Posterior cingulate gyrus (tissue), 11 donors: ENCODE measurements at places on chromosomes 7 and 10.

DNA sequence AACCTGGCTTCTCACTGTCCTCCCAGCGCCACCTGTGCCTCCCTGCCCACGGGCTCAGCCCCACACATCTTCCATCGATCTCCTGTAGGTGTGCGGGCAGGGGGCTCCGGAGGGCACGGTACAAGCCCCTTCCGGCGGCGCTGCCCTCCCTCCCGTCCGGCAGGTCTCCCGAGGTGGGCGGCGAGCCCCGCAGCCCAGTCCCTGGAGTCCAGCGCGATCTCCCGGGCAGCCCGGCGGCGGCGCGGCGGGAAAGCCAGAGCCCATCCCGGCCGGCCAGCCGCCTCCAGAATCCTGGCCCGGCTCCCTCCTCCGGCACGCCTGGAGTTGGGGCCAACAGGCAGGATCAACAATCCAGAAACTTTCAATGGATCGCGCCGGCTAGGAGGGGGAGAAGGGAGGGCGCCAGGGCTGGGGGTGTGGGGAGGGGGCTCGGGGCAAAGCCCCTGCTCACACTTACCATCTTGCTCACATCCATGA is 100.1 kb downstream of the HIP1 start:
- peak; percentile 54 for DNase-seq

DNA sequence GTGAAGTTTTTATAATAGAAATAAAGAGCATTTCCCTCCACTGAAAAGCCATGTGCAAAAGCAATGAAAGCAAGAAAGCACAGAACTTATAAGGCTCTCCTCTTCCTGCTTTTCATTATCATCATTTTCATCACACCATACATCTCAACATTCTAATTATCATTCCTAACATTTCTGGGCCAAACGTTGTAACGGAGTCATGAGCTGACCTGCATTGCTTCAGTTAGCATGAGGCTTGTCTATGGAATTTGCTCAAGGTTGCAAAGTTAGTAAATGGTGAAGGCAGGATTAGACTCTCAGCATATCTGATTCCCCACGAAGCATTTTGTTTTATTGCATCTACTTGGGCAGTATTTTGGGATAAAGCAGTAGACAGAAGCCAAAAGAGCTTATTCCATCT is 11.4 kb downstream of the SCIN start:
- no peak for DNase-seq

- DNase-seq, result no peak
These were observed 245.1 kb upstream of the AOAH start for GRCh38 chr7:36969376-36969775.

- DNase-seq, result no peak
These were observed 162.2 kb downstream of the AOAH start for GRCh38 chr7:36562121-36562520.

DNA sequence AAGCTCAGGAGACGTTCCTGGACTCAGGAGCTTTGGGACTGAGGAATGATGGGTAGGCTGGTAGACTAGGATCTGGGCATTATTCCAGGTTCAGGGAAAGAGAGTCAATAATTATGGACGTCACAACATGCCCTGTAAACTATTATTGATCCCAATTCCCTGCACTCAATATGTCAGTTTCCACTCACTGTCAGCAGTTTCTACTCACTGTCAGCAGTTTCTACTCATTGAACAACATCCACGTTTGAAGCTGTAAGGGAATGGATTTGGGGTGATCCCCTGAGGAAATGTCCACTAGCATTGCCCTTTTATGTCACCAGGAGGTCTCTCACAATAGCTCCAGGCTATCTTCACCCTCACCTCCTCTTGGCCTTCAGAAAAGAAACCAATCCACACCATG is 1268.6 kb downstream of the TYW1 start:
- no peak for DNase-seq
